ENCODE measurements at places on chromosomes 3 and 15.
A peak's percentile ranks its signal among the peaks of the same experiment; 100 is the strongest.

DNA sequence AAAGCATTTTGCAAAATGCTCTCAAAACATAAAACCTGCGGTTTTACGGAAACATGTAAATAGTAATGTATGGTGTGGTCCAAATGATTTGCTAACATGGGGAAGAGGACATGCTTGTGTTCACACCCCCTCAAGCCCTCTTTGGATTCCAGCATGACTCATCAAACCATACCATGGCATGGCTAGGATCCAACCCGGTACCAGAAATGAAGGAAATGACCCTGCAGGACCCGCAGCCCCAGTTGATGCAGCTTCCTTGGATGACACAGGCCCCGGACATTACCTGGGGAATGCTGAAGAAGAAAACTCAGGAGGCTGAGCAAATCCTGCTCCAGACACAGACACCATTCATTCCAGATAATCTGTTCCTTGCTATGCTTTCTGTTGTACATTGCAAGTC, 222.9 kb downstream of the DTWD1 start:
- DNase-seq, result no peak

DNA sequence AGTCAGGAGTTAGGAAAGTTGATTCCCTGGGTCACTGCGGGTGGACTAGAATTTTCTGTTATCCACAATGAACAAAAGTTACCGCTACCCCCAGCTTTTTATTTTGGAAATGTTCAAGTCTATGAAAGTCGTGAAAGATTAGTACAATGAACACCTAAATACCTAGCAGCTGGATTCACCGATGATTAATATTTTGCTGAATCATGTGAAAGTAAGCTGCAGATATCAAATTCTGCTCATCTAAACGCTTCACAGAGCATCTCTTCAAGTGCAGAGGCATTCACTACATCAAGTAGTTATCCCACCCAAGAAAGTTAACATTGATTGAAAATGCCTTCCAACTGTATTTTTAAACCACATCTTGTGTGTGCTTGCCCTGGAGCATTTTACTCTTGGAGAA, 729.0 kb upstream of the NR2F2 start:
- DNase-seq, result no peak

DNA sequence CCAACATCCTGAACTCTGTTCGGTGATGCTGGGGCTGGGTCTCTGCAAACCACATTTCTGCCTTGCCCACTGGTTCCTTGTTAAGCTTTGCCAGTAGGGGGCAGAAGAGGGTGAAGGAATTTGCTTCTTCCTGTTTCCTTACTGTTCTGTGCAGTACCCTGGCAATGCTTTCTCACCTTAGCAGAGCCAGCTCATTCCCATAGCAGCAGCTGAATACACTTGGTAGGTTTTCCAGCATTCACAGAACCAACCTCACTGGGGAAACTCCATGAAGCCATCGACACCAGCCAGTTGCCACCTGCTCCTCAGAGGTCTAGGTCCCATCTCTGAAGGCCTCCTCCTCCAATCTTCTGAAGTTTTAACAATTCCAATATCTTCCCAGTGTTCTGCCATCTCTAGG, 308.4 kb downstream of the PDCD6IP start:
- DNase-seq, result no peak

DNA sequence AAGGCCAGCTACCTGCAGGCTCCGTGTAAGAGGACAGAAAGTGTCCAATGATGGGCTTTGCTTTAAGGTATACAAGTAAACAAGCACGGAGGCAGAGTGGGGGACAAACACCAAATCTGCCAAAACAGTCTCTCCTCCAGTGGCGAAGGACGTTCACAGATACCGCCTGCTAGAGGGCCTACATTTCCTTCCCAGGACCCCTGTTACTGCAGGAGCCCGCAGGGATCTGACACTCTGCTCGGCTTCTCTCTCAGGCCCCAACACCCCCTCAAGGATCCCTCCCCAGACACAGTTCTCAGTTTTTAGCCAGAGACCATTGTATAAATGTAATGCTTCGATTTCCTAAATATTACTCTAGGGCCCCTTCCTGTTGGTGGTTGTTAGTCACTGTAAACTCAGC, 46.0 kb upstream of the VGLL4 start:
- no peak for DNase-seq

DNA sequence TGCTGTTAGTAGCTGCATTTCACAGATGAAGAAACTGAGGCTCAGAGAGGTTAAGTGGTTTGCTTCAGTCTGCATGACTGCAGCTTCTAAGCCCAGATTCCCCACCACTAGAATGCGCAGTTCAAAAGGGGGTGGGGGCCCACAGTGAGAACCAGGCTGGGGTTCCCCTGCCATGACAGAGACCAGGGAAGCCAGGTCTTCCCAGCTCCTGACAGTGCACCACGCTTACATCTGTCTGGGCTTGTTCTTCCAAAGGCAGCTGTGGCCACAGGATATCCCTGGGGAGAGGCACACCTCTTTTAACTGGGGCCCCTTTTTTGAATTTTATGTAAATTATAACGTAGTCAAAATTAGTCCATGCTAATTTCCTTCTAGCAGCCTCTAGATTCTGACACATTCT, 5.3 kb downstream of the PLEKHO2 start:
- no peak for DNase-seq

DNA sequence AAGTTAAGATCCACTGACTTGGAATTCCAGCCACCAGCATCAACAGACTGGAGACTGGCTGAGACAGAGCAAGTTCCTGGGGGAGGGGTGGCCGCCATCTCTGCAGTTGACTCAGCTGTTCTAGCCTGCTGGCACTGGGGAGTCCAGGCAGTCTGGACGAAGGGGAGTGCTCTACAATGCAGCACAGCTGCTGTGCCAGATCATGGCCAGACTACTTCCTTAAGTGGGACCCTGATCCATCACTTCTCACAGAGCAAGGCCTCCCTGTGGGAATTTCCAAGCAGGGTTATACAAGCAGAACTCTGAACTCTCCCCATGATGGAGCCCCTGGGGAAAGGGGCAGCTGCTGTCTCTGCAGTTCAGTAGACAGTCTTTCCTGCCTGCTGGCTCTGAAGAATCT, 35.2 kb downstream of the PYGO1 start:
- no peak for DNase-seq

- no peak for DNase-seq
Measured at GRCh38 chr15:33068511-33068990, 126.0 kb downstream of the FMN1 start.

GRCh38 chr15:59296181-59296617, 76.5 kb downstream of the MYO1E start:
- no peak for DNase-seq

GRCh38 chr15:40487816-40488682, 17.3 kb downstream of the CHST14 start:
- no peak for DNase-seq

GRCh38 chr3:151086484-151087456, 1.3 kb downstream of the MED12L start:
- DNase-seq, result peak; percentile 42

DNA sequence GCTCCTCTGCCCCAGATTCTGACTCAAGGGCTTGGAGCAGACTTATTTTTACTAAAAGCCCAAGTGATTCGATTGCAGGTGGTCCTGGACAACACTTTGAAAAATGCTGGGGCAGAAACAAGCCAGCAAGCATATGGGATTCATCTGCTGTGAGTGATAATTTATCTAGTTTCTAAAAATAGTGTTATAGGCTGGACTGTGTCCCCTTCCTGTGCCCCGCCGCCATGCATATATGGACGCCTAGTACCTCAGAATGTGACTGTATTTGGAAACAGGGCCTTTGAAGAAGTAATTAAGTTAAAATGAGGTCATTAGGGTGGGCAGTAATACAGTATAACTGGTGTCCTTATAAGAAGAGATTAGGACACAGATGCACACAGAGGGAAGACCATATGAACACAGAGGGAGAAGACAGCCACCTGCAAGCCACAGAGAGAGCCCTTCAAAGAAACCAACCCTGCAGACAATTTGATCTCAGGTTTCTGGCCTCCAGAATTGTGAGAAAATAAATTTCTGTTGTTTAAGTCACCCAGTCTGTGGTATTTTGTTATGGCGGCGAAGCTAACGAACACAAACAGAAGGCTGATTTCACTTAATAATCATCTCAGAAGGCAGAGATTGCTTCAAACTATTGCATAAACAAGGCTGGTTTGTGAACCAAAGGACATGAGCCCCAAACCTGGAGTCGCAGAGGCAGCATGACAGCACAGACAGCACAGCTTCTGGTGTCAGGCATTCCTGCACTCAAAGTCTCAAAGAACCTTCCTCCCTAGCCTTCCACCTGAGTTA, 59.1 kb downstream of the CCNL1 start:
- DNase-seq, result no peak

- DNase-seq, result no peak
Measured at GRCh38 chr15:80873366-80873952, 94.3 kb downstream of the CEMIP start.

- no peak for DNase-seq
Measured at GRCh38 chr15:68704496-68705021, 116.1 kb downstream of the ANP32A start.

DNA sequence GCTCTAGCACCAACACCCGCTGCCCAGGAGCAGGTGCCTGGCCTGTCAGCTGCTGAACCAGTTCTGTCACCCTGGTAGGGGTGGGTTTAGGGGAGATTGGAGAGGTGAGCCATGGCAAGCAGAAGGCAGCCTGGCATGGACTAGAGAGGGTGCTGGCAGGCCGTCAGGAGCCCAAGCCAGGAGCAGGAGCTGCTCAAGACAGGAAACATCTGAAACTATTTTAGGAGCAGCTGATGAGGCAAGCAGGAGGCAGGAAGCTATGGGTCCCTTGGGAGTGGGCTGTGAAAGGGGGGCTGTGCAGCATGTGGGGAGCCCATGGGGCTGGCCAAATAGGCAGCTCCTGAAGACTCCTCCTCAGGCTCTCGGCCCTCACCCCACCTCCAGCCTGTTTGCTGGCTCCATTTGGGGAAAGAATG, 2.3 kb downstream of the INKA1 start:
- no peak for DNase-seq

- no peak for DNase-seq
Measured at GRCh38 chr3:164683489-164683888, 394.8 kb downstream of the SI start.

- no peak for DNase-seq
Measured at GRCh38 chr3:36484386-36484785, 104.1 kb downstream of the STAC start.

GRCh38 chr3:13475871-13476590, 4.1 kb upstream of the HDAC11 start:
- DNase-seq, result no peak

- DNase-seq, result no peak
Measured at GRCh38 chr15:57272771-57273357, 103.4 kb upstream of the CGNL1 start.

GRCh38 chr3:43096761-43097160, 9.1 kb downstream of the POMGNT2 start:
- no peak for DNase-seq

- no peak for DNase-seq
Measured at GRCh38 chr15:58361273-58361759, 70.5 kb upstream of the LIPC start.

GRCh38 chr3:107412376-107412775, 35.1 kb downstream of the CCDC54 start:
- no peak for DNase-seq

GRCh38 chr15:48845123-48845522, 32.8 kb upstream of the EID1 start:
- DNase-seq, result no peak

DNA sequence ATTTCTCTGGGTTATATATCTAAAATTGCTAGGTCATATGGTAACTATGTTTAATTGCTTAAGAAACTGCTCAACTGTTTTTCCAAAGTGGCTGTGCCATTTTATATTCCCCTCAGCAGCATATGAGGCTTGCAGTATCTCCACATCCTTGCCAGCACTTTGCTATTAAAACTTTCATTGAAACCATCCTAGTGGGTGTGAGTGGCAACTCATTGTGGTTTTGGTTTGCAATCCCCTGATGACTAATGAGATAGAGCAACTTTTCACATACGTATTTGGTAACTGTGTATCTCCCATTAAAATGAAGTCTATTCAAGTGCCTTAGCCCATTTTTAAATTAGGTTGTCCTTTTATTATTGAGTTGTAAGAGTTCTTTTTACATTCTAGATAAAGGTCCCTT, 17.3 kb downstream of the KPNA1 start:
- no peak for DNase-seq

DNA sequence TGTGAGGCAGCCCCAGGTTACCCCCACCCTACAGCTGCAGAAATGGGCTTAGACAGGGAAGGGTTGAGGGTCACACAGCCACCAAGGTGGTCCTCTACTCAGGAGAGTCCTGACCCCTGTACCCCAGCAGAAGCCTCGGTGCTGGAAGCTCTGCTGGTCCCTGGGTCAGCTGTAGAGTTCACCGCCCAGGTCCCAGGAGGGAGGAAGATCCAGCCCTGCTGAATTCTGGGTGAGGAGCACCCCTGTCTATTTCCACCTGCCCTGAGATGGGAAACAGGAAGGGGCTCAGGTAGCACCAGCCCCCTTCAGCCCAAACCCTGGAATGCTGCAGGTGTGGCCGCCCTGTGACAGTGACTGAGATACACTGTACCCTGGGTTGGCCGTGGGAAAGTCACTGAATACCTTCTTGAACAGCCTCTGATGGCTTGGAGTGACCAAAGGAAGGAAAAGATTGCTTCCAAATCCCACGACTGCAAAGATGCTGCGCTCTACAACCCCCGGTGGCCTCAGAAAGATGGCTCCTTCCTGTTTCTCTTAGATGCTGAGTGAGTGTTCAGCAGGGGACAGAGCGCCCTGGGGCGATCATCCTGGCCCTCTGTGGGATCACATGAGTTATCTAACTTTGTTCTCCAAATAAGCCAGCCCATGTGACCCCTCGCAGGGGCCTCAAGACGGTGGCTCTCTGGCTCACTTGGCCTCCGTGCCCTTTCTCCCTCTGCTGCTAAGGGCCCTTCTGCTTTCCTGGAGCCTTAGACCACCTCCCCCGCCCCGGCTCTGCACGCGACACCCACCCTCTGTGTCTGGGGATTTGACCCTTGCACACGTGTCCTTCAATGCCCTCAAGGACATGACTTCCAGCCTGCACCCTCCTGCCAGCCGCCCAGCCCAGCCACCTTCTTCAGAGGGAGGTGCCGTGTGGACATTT, 141.9 kb downstream of the NSMCE3 start:
- no peak for DNase-seq

DNA sequence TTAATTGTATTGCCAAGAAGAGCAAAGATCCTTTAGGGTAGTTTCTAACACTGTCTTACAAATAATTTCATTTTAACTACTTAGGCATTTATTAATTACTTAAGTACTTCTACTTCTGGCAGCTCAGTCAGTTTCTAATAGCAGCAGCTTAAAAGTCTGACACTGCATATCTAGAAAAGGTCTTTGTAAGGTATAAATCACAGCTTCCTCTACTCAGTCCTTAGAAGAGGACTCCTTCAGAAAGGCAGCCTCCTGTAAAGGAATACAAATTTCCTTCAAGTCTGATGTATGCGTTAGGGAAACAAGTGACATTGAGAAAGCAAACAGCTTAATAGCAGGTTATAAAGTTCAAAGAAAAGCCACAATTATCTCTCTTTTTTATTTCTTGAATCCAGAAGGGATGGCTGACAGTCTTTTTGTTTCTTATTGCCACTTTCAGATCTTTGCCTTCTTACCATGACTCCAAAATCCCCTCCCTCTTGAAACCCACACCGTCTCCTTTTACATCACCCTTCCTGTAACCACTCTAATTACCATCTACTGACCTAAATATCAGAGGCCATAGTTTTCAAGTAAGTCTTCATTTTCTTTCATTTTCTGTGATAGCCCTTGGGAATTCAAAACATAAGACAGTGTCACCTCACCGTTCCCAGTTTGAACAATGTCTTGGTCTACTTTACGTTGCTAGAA, 109.5 kb downstream of the CGGBP1 start:
- no peak for DNase-seq

- no peak for DNase-seq
Measured at GRCh38 chr15:67852418-67852817, 12.6 kb upstream of the RNU6-1 start.

GRCh38 chr3:151709847-151710246, 23.9 kb upstream of the AADACL2 start:
- no peak for DNase-seq
